Upper lobe of right lung (tissue), 1 donor: ENCODE measurements at places on chromosomes 4 and X.

- no peak for DNase-seq
Measured at GRCh38 chr4:80058740-80059139, 14.3 kb downstream of the ANTXR2 start.

DNA sequence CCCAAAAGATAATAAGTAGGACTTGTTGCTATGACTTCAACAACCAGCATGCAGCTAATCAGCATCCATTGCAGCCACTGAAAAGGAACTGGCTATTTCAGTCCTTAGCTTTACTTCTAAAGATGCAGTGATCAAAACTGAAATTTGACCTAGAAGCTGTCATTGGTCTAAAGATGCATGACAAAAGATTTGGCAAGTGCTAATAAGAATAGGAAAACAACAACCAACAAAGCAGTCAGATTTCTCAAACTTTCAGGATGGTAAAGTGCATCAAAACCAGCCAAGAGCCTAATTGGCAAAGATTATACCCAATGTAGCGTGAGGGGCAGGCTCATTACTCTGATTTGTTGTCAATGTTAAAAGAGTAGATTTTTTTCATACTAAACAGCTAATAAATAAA lies 77.1 kb upstream of the WDR17 start:
- no peak for DNase-seq

DNA sequence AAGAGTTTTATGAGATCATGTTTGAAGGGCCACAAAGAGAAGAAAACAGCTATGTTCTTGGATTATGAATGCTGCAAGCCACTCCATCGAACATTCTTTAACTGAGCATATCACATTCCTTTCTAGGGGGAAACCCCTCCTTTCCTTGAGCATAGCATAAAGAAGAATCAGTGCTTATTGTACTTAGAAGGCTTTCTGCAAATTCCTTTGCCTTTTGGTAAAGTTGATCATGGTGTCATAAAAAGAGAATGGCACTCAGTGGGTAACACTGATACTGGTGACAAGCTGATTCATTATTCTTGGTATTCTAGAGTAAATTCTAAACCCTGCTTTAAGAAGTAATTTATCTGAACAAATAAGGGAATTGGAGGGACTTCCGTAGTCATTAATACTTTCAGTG lies 88.5 kb upstream of the GPR34 start:
- DNase-seq = no peak

- no peak for DNase-seq
Measured at GRCh38 chr4:153533387-153533786, 67.2 kb downstream of the TMEM131L start.

DNA sequence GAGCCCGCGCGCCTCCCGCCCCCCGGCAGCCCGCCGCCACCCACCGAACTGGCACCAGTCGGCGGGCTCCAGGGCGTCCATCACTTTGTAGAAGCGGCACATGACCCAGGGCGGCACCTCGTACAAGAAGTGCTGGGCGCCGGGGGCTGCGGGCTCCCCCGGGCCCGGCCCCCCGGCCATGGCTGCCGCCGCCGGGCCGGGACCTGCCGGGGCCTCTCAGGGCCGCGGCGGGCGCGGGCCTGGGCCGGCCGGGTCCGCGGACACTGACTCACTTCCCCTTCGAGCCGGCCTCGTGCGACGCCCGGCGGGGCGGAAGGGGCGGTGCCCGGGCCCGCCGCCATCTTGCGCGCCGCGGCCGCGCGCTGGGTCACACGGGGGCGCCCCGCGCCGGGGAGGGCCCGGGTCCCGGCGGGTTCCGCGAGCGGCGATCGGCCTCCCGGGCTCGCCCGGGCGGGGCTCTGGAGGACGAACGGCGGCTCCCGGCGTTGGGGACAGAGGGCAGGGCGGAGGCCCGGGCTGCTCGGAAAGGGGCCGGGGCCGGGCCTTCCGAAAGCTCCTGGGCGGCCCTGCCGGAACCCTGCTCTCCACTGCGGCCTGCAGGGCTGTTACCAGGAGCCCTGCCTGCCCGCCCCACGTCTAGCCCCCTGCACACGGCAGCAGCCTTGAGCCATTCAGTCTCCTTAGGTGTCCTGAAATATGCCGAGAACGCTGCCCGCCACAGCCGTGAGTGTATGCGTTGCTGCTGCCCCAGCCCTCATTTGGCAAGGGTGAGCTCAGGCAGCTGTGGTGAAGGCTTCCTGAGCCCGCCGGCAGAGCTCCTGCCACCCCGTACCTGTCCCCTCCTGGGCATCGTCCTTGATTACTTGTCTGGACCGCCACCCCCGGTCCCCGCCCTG lies at the start of gene IRAK1:
TSS of gene IRAK1 (minus strand) at position 270 of the 896 bp plus-strand sequence. CDS start at position 180, 90 bp downstream.
- DNase-seq = peak; percentile 85

GRCh38 chr4:112823156-112823555 lies 186.2 kb downstream of the LARP7 start:
- no peak for DNase-seq

DNA sequence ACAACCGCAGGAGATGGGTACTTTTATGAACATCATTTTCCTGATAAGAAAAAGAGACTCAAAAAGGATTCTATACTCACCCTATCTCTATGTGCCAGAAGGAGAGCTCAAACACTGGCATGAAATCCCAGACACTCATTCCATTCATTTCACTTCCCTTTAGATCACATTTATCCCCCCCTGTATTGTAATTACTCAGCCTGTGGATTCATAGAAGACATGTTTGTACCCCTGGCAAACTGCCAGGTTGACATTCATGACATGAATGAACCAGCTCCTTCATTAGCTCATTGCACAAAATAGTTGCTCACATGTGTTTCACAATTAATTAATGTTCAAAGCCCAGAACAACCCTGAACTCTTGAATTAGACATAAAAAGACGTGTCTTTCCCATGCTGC lies 4.9 kb downstream of the SMR3A start:
- DNase-seq = no peak

DNA sequence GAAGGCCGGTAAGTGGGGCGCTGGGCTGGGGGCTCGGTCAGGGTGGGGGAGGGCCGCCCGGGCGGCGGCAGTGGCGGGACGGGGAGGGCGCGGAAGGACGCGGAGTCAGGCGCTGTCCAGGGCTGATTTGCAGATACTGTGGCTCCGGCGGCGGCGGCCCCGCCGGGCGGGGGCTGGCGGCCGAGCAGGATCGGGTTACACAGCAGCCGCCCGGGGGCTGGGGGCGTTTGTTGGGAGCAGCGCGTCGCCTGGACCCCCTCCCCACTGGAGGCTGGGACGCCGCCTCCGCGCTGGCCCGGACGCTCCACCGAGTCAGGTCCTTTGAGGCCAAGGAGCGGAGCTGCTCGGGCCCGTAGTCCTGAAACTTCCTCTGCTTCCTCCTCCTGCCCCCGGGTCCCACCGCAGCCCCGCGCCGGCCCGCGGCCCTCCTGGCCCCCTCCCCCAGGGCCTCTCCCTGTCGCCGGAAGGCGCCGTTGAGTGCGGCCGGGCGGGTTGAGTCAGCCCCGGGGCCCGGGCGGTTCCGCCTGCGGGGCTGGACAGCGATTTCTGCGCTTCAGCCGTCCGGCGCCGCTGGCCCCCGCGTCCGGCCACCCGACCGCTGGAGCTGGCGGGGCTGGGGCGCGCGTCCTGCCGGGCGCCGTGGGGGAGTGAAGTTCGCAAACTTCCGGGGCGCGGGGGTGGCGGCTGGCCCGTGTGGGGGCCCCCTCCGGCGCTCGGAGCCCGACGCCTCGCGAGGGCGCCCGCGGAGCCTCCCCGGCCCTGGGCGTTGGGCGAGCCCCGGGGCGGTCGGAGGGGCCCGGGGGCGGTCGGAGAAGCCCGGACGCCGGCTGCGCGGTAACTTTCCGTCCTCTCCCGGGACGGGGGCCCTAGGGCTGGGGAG lies 746 bp downstream of the REST start:
- peak; percentile 89 for DNase-seq

DNA sequence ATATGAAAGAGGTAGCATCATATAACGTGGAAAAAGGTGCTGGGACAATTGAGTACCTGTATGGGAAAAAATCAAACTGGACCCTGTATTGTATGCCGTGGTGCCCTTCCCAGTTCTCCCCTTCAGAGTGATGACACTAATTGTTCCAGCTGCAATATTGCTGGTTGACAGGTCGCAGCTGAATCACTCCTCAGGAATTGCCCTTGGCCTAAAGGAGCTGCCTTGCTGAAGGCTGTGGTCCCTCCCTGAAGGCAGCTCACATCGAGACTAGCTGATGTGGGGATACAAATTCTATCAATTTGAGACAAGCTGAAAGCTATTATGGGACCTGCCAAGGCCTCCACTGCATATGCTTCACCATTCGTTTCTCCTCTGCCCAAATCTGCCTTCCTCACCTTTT lies 39.3 kb upstream of the CXCL8 start:
- DNase-seq = no peak

GRCh38 chr4:40856840-40857362 lies 107.1 kb downstream of the NSUN7 start:
- peak; percentile 88 for DNase-seq

DNA sequence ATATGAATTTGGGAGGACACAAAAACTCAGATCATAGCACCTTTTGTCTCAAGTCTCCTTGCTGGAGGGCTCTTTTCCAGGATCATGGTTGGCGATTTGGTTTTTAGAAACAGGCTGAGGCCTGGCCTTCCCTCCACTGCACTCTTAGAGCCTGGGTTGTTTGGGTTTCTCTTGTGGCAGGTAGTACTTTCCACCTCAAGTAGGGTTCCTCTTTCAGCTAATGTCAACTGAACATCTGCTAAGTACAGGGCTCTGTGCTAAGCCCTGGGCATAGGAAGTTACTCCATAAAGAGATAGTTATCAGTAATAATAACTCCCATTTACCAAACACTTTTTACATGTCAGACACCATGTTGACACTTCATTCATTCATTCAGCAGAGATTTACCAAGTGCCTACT lies 28.2 kb upstream of the APLN start:
- no peak for DNase-seq

GRCh38 chrX:2500091-2500802 lies 529 bp downstream of the DHRSX start:
- DNase-seq = peak; percentile 81

- no peak for DNase-seq
Measured at GRCh38 chr4:53161787-53162433, 204.0 kb downstream of the SCFD2 start.

DNA sequence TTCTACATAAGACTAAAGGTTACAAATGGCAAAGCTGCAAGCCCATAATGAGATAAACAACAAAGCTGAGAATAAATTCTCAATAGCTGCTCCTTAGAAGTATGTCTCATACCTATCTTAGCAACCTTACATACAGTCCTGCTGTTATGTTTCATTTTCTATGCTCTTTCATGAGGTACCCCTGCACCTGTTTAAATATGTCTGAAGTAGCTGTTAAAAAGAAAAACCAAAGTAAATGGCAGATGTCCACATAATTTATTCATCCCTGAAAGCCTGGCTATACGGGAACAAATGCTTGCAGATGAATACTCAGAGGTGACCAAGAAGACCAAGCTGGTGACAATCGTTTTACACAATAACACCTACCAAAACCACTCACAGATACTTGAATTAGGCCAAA lies 22.5 kb downstream of the PPA2 start:
- no peak for DNase-seq

DNA sequence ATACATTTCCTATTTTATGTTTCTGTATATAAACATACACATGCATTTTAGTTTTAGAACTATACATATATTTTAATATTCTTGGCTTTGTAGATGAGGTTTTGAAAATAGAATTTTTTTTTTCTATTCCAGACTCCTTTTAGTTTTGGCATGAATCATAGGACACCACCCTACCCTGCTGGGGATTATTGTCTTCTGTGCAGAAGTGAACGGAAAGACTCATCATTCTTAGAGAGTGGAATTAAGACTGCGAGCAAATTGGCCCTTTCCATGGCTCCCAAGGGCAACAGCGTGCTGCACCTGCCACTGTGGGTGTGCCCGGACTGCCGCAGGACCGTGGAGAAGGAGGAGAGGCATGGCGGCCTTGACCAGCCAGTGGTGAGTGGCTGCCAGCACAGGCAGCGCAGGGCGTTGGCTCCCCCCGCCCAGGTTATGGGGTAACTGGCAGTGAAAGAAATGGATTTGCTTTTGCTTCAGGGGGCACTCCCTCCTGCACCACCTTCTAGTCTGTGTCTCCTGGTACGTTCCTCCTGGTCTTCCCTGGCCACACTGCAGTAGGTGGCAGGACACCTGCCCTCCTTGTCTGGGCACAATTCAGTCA lies 59.6 kb downstream of the FAM193A start:
- DNase-seq = peak; percentile 47

GRCh38 chr4:47349326-47349725 lies 114.2 kb downstream of the COMMD8 start:
- DNase-seq = no peak

- DNase-seq = no peak
Measured at GRCh38 chr4:69999420-69999819, 3.7 kb downstream of the STATH start.

- no peak for DNase-seq
Measured at GRCh38 chrX:4547213-4547836, 833.9 kb upstream of the PRKX start.

DNA sequence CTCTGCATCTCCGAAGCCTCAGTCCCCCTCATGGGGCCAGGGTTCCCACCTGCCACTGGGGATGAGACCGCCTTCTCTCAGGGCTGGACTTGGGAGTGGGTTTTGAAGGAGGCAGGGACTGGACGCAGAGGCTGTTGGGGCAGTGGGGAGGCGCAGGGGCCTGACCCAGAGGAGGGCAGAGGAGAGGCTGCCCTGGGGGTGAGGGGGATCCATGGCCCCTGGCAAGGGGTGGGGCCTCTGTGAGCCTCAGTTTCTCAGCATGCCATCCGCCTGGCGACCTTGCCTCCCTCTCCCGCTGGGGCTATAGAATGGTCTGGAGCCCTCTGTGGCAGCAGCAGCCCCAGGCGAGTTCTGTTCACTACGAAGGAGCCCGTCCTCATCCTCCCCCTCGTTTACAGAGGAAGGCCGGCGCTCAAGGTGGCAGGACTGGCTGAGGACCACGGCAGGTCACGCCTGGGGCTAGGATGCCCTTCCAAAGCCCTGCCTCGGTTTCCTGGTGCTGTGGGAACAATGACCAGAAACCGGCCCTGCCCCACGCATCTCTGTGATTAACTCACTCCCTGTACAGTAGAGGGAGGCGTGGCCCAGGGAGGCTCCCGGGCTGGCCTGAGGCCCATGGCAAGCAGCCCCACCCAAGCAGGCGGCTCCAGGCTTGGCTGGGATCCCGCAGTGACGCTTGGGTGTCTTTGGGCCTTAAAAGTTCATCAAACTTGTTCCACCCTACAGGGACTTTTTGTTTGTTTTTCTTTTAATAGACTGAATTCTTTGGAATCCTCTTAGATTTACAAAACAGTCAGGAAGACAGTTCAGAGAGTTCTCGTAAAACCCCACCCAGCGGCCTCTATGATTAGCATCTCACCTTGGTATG lies 16.0 kb upstream of the SH3TC1 start:
- peak; percentile 90 for DNase-seq

DNA sequence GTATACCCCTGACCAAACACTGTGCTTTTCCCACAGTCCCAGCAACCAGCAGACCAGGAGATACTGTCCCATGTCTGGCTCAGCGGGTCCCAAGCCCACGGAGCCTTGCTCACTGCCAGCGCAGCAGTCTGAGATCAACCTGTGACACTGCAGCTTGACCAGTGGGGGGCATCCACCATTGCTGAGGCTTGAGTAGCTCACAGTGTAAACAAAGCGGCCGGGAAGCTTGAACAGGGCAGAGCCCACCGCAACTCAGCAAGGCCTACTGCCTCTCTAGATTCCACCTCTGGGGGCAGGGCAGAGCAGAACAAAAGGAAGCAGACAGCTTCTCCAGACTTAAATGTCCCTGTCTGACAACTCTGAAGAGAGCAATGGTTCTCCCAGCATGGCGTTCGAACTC lies 58.1 kb downstream of the SLC10A6 start:
- DNase-seq = no peak
